ENCODE measurements at places on chromosomes 4 and X. TPM values are rescaled to one million over a fixed set of nuclear protein-coding genes. Genes with fewer than 3 reads are reported as not detected.

The HNRNPD gene
- 610 TPM for total RNA-seq

- no peak overlapping the region for H3K4me3 ChIP-seq
- no peak overlapping the region for H3K27ac ChIP-seq
- no peak for DNase-seq
- no peaks in the 10 kb centered on the region for H3K27me3 ChIP-seq
These were observed 323.6 kb downstream of the NR3C2 start for GRCh38 chr4:148118633-148119032.

- no peaks in the 10 kb centered on the region for H3K36me3 ChIP-seq
- no peaks in the 10 kb centered on the region for H3K4me1 ChIP-seq
- no peak overlapping the region for H3K27ac ChIP-seq
- no peak overlapping the region for H3K4me3 ChIP-seq
These were observed 41.7 kb downstream of the ITM2A start for GRCh38 chrX:79325263-79325958.

DNA sequence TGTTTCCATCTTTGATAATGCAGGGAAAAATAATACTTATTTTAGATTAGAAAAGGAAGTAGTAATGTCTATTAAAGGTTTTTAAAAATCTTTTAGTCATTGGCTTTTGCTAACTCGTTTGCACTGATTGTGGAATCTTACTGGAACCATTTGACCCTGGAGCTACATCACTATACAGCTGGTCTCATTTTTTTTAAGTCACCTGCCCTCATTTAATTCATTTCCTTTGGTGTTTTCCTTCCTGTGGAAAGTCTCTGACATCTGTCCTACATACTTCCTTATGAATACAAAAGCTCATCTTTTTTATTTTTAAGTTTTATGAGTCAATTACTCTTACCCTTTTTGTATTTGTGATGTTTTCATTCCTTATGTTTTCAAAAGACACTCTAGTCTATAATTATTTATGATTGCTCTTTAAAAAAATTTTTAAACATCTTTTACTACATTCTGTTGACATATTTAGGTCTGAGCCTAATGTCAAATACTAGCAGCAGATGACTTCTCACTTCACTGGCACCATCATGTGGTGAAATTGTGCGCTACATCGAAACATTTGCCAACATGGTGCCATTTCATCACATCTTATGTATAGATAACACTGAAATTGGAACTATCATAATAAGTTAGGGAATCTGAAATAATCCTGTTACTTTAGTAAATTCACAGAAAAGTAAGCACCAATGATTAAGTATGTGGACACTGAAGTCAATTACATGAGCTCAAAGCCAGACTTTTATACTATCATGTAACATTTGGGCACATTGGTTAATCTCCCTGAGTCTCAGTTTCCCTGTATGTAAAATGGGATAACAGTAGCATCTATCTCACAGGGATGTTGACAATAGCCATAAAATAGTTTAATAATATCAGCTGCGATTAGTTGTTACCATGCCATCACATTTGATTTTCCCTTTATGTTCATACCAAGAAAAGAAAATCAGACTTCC lies 9.4 kb upstream of the MMAA start:
- no peak overlapping the region for H3K4me3 ChIP-seq
- peak; percentile 68 for DNase-seq
- H3K27ac ChIP-seq, result no peak overlapping the region
- H3K4me1 ChIP-seq, result no peaks in the 10 kb centered on the region
- peaks cover 2% of the 10 kb centered on the region for H3K36me3 ChIP-seq

DNA sequence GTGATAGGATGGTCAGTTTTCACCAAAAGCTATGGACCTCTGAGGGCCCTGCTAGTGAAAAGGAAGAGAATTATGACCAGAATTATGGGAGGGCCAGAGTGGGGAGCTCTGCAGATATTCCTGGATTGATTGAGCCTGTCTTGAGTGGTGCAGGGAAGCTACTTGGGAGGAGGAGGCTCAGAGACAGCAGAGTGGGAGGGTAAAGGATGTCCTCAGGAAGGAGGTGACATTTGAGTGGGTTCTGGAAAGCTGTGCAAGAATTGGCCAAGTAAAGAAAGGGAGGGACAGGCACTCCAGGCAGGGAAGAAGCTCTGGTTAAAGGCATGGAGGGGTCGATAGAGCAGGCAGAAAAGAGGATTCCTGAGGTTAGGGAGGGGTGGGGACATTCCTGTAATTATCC lies 24.1 kb downstream of the RNF4 start:
- peaks cover 23% of the 10 kb centered on the region for H3K36me3 ChIP-seq
- no peak for DNase-seq
- no peak overlapping the region for H3K4me3 ChIP-seq
- no peaks in the 10 kb centered on the region for H3K27me3 ChIP-seq
- H3K4me1 ChIP-seq, result no peaks in the 10 kb centered on the region
- peak overlapping the region; percentile 79 for H3K27ac ChIP-seq

DNA sequence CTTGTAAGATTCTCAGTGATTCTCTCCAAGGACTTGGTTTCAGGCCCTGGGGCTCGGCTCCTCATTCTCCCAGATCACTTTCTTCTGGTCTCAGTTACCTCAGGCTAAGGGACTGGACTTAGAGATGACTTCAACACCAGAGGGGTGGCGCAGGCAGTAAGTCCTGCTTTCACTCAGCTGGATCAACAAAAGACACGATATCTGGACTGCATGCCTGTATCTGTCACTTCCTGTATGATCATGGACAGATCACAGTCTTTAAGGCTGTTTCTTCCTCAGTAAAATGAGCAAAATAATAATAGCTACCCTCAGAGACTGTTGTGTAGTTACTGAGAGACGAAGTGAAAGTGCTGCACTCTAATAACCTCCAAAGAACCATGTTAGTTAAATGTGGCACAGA lies 19.5 kb upstream of the CXCR3 start:
- no peak overlapping the region for H3K4me3 ChIP-seq
- no peaks in the 10 kb centered on the region for H3K4me1 ChIP-seq
- no peak overlapping the region for H3K27ac ChIP-seq
- no peaks in the 10 kb centered on the region for H3K36me3 ChIP-seq
- H3K27me3 ChIP-seq, result no peaks in the 10 kb centered on the region
- DNase-seq, result no peak

DNA sequence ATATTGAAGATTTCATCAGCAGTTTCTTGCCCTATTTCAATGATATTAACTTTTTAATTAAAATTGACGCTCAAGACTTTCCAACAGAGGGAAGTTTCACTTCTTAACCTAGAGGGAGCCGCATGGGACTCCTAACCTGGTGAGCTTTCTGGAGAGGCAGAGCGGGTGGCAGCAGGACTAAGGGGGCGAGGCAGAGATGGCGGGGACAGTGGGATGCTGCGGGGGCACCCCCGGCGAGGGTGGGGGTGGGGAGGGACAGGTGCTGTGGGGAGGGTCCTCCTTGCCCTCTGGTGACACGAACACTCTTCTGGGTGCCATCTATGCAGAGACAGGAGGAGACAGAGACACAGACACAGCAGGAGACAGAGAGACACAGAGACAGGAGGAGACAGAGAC lies 104.4 kb downstream of the ADRA2C start:
- H3K27ac ChIP-seq, result no peak overlapping the region
- peak overlapping the region; percentile 41 for H3K4me3 ChIP-seq
- peaks cover 12% of the 10 kb centered on the region for H3K4me1 ChIP-seq
- peaks cover 75% of the 10 kb centered on the region for H3K27me3 ChIP-seq
- peaks cover 2% of the 10 kb centered on the region for H3K36me3 ChIP-seq

GRCh38 chr4:82639971-82640370 lies 78.2 kb upstream of the TMEM150C start:
- no peaks in the 10 kb centered on the region for H3K27me3 ChIP-seq
- H3K27ac ChIP-seq, result no peak overlapping the region
- H3K4me3 ChIP-seq, result no peak overlapping the region
- H3K36me3 ChIP-seq, result peaks cover 7% of the 10 kb centered on the region

DNA sequence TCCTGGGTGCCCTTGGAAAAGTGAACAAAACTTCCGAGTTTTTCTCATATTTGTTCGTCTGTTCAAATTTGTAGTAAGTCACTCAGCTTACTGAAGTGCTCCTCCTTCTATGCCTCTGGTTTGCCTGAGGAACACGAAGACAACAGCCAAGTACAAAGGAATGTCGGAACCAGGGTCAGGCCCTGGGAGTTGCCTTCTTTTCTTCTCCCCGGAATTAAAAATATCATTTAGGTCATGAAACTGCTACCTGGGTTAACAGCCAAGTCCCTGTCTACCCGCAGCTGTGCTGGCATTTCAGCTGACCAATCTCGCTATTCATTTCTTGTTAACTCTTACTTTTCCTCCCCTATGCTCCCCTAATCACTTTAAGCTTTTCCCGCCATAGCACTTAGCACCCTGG lies 137.6 kb upstream of the TEX13D start:
- H3K27ac ChIP-seq, result no peak overlapping the region
- no peaks in the 10 kb centered on the region for H3K27me3 ChIP-seq
- DNase-seq, result no peak
- peaks cover 10% of the 10 kb centered on the region for H3K4me1 ChIP-seq

Measured in neural crest cell (in vitro differentiated cells).